ENCODE measurements at places on chromosomes 3 and 15.

GRCh38 chr3:196514913-196515621, at the start of gene SMCO1:
Gene SMCO1, minus strand, starts transcription at chr3:196515346. Its CDS starts 137 bp downstream, at chr3:196515209.
- DNase-seq, result no peak

- no peak for DNase-seq
Observed at GRCh38 chr3:100994187-100994586, 966 bp upstream of the ABI3BP start.

- no peak for DNase-seq
Observed at GRCh38 chr3:168885028-168885427, 778.5 kb downstream of the MECOM start.

DNA sequence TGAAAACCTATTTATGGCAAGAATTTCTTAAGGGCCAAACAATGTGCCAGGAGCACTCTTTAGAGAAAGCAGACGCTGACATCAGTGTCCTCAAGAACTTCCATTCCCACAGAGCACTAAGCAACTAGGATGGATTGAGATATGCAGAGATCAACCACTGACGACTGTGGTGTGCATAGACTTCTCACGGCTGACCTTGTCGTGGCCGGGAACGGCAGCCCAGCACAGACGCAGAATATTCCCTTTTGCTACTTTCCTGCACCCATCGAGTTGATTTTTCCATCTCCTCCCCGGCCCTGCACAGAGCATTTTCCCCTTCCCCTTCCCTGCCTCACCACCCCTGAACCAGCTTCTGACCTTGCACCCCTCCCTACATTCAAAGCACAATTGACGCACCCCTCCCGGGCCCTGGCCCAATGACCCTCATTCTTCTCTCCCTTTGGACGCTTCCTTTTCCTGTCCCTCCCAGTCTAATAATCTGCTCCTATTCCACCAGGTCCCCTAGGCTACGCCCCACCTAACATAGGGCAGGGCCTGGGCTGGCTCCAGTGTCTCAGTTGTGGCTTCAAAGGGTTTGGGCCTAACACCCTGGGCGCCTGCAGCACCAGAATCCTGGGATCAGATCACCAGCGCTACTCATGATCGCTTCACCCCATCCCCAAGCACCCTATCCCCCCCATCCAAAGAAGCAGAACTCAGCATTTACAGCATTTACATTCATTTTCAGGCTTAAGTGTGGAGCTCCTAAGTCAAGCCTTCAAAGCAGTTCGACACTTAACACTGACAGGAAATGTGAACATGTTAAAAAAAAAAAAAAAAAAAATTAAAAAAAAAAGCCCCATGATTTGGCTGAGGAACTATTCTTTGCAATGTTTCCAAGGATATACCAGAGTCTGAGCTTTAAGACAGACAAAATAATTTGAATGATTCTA, 151.2 kb downstream of the FOXP1 start:
- no peak for DNase-seq

DNA sequence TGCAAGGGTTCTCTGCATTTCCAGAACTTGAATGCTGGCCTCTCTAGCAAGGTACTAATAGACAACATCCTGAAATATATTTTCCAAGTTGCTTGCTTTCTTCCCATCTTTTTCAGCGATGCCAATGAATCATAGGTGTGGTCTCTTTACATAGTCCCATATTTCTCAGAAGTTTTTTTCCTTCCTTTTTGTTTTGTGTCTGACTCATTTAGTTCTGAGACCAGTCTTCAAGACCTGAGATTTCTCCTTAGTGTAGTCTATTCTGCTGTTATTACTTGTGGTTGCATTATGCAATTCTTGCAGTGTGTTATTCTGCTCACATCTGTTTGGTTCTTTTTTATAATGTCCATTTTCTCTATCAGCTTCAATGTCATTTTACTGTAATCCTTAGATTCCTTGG, 1265.0 kb upstream of the ALCAM start:
- no peak for DNase-seq

DNA sequence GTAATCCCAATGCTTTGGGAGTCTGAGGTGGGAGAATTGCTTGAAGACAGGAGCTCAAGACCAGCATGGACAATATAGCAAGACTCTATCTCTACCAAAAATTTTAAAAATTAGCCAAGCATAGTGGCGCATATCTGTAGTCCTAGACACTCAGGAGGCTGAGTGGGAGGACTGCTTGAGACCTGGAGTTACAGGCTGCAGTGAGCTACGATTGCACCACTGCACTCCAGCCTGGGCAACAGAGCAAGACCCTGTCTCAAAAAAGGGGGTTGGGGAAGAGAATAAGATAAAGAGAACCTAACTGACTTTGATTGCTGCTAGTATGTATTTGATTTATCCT, 755 bp downstream of the CD200R1 start:
- DNase-seq, result no peak

DNA sequence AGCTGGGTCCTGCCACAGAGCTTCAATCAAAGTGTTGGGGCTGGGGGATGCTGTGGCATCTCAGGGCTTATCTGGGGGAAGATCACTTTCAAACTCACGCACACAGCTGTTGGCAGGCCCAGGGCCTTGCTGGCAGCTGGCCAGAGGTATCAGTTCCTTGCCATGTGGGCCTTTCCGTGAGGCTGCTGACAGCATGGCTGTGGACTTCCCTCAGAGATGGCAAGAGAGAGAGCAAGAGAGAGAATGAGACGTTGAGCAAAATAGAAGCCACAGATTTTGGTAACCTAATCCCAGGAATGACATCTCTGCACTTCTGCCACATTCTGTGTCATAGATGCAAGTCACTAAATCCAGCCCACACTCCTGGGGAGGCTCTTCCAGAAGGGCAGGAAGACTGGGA, 91.0 kb downstream of the TPRG1 start:
- DNase-seq, result no peak

DNA sequence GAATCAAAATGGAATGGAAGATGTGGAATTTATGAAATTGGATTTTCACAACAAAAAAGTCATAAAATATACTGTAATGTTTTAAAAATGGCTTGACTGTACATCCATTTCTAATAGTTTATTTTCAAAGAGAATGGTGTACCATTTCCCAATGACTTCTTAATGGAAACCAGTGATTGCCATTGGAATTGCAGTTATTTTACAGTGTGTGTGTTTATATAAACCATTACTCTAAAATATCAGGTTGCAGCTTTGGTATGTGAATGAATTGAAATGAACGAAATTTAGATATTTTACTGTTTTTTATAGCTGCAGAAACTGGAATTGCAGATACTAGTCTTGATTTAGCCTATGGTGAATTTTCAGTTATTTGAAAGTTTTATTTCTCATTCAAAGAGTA, 165.6 kb downstream of the UBE2E2 start:
- DNase-seq, result no peak

DNA sequence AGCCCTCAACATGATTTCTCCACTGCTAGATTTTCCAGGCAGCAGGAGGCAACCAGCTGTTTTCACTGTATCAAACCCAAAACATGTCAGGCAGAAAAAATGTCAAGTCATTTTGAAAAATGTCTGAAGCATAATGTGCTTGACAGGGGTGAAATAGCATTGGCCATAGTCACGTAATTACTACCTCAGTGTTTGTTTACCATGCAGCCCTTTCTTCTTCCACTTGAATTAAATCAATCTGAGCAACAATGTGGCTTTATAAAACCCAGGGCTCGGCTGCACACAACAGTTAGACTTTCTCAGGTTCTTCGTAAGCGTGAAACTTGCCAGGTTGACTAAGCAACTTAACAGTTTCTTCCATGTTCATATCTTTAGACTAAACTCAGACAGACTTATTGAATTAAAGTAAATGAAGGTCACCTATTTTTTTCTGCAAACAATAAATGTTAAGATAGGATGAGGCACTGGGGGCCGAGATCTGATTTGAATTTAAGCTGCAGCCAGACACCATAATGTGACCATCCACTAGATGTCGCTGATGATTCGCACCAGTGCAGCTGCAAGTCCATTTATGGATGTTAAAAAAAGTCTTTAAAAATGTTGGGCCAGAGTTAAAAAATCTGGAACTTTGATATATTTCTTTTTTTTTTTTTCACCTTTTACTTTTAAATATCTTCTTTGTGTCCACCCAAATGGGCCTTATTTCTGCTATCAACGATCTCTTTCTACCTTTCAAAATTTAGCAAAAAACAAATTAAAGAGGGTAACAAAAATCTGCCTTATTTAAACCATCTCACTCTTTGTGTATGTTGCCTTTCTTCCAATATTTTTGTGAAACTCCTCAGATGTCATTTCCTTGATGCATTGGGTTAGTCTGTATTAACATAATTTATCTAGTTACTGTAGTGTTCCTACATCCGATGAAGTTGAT, 305.9 kb downstream of the CACNA2D3 start:
- peak; percentile 88 for DNase-seq

DNA sequence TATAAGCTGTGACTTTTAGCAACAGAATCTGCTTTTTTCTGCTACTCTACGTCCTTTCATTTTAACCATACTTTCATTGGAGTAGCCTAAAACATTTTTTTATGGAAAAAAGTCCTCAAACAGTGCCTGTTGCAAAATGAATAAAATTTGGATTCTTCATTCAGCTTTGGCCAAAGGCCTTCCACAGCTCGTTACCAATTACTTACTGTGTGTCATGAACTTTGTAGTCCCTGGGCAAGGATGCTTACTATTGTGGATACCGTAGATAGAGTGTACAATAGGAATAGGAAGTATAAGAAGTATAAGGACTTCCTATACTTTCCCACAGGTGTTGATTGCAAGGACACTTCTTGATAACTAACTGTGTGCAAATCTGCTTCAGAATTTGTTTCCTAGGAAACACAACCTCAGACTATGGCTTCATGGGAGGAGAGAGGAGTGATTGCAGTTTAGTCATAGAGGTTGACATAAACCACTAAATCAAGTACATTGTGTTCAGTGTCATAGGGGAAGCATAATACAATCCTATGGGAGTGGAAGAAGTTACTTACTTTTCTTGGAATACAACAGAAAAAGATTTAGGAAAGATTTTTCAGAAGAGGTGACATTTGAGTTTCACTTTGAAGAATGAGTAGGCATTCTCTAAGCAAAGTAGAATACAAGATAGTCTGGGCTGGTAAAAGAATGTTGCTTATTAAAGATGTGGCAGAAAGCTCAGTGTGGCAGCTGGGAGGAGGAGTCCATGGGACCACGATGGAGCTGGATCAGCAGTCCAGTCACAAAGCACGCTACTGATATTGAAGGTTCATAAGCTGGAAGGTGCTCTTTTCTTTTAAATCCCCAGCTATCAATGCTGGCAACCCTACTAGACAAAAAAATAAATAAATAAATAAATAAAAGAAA, 309.7 kb upstream of the TPRG1 start:
- no peak for DNase-seq
